ENCODE measurements at places on chromosomes 7 and 10.

- DNase-seq: no peak
Observed at GRCh38 chr7:48617993-48618392, 306.4 kb upstream of the CDC14C start.

- DNase-seq: no peak
Observed at GRCh38 chr7:2845034-2845592, 1.0 kb upstream of the GNA12 start.

DNA sequence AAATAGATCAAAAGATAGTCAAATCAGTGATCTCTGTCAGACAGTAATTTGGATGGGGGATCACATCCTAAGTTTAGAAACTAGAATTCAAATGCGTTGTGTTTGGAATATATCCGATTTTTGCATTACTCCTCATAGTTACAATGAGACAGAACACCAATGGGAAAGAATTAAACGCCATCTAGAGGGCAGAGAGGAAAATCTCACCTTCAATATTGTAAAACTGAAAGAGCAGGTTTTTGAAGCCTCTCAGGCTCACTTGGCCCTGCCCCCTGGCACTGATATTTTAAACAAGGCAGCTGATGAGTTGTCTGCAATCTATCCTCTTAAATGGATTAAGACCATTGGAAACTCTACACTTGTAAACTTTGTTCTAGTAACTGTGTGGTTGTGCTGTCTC is 17.7 kb downstream of the FRG2B start:
- DNase-seq: no peak

DNA sequence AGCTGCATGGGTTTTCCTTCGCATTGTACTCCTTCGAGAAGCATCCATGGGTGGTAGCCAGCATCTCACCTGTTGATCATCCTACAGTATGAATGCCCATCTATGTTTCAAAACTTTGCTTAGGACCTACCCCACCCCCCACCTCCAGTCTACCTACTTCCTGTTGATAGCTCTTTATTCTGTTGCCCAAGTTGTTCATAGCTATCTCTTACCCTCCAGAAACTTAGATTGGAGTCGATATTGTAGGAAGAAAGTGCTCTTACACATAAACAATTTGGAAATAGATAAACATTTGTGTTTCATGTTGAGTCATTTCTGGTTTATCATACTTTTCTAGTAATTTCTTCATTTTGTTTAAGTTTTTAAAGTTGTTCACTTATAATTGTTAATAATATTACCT is 90.1 kb downstream of the FAS start:
- no peak for DNase-seq

GRCh38 chr10:92080244-92080643 is 156.7 kb downstream of the BTAF1 start:
- no peak for DNase-seq

DNA sequence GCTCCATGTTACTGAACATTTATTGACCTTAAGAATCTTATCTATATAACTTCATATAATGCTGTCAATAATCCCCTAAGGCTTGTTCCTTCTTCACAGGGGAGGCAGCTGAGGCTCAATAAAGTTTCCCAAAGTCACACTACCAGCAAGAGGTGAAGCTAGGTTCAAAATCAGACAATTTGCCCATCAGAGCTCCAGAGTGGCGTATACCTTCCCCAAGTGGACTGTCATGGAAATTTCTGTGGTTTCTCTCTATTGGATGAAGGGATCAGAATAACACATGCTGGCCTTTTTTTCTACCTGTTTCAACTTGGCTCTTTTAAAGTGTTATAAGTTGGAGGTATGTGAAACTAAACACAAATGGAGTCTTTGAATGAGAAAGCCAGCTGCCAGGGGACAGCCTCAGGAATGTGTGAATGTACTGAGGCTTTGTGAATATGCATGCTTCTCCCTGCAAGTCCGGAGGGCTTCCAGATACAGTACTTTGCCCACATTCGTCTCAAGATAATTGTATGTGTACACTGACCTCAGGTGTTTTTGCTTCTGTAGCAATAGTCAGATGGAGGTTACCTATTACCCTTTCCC is 656.3 kb upstream of the CELF2 start:
- no peak for DNase-seq

DNA sequence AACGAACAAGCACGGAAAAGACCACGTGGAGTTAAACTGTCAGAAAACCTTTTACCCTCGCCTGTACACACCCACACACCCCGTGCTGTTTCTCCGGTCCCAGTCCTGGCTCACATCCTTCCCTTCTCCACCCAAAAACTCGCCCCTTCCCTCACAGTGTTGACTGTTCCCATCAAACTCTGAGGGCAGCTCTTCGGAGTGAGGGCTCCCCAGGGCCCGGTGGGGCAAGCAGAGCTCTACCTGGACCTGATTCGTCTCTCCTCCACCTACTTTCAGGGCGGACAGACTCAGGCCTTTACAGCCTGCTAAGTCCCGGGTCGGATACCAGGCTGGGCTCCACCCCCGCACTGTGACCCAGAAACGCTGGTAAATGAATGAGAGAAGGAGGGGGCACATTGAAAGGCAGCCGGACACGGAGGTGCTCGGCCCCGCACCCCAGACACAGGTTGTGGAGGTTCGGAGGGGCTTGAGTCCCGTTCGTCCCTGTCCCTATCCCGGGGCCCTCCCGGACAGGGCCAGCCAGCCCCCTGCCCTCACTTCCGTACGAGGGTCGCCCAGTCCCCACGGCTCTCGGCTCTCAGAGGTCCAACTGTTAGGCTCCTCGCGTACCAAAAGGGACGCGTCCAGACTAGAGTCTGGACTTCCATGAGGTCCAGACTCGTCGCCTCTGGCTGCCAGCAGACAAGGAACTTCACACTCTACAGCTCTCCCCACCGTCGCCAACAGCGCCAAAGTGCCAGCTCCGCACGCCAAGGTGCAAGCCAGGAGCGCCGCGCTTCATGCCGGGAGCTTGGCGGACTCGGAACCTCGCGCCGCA is 31.7 kb upstream of the ASL start:
- DNase-seq: no peak

- no peak for DNase-seq
Observed at GRCh38 chr7:21261627-21262594, 166.0 kb upstream of the SP4 start.

- DNase-seq: no peak
Observed at GRCh38 chr7:127858915-127859189, 172.4 kb downstream of the LRRC4 start.

GRCh38 chr7:36507475-36508440 is 118.1 kb downstream of the ANLN start:
- no peak for DNase-seq

DNA sequence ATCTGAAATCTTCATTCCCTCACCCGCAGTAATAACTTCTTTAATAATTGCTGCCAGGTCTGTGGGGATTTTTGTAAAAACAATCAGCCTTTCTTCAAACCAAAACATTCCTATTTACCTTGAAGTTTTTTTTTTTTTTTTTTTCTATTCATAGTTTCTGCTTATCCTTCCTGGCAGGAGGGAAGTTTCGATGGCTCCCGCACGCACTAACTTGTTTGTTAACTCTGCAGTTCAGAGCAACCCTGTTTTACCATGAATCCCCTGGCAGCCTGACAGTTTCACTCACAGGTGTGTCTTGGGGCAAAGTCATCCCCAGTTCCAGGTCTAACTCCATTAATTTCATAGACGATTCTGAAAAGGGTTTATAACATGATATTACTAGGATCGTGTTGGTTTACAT is 149.3 kb downstream of the KLF6 start:
- DNase-seq: no peak

DNA sequence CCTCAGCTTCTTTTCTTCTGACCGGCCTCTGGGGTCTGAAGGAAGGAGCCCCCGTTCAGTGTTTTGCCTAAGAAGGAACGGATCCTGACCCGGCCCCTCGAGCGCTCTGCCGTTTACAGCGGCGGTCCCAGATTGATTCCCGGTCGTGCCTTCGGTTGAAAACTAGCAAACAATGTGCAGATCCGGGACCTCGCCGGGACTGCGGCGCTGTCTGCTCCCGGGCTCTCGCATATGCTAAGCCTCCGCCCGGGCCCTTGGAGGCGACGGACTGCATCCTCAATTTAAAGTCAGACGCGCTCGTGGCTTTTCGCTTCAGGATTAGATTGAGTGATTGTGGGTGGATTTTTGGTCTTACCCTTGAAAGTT is 559 bp downstream of the DBF4 start:
- DNase-seq: no peak

DNA sequence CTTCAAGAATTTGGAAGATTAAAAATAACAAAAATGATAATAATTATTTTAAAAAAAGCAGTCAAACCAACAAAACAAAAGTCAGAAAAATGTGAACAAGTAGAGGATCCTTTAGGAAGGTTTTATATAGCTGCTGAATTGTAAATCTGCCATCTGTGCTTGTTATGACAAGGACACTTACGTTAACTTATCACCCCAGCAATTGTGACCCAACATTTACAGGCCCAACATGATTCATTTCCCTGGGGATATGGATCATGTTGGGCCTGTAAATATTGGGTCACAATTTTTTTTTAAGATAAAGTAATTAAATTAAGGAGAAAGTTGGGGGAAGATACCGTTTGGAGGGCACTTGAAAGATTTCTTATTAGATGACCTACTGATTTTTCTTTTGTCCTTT is 261.4 kb upstream of the HABP2 start:
- no peak for DNase-seq

- DNase-seq: no peak
Observed at GRCh38 chr10:102758240-102758932, 14.6 kb downstream of the WBP1L start.

DNA sequence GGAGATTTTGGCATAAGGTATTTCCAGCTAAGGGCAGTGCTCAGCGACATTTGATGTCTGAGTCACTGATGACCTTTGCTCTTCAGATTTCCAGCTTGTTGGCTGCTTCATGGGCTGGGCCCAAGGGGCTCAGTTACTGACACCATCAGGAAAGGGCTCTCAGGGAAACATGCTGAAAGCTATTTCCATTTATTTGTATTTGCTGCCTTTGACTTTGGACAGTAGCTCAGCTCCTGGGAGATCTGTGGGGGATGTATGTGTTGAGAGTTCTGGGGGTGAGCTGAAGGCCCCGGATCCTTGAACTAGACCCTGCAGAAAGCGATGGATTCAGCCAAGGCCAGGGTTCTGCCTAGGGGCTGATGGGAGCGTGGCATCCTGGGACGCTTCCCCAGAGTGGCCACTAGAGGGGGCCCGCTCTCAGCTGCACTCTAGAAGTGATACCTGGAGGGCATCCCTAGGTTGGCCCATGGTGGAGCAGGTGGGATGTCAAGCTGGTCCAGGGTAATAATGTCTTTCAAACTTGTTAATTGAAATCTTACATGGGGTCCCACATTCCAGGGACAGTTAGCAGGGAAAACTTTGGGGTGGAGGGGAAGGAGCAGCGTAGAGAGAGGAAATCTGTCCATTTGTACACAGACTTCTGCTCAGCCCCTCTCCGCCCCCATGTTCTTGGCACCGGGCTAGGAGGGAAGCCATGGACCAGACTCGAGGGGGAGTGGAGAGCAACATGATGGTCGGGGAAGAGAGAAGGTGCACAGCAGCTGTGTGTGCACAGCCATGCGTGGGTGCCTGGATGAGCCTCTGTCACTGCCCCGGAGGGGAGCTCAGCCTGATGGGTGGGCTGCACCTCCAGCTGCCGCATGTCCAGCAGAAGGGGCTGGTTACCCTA is 3.0 kb upstream of the BTBD16 start:
- no peak for DNase-seq

DNA sequence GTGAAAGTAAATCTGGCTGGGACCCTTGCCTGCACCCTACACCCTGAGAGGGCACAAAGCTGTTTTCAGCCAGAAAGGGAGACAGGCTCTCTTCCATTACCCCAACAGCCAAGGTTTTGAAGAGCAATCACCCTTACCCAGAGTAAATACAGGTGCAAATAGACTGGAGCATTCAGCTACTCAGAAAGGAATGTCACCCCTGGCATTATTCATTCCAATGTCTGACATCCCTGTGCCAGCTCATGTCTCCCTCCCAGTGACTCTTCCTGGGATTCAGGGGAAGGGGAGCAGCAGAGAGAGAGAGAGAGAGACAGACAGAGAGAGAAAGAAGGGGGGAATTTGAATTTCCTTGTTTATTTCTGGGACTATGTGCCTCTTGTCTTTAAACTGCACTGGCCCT is 611.8 kb downstream of the SORCS3 start:
- no peak for DNase-seq

DNA sequence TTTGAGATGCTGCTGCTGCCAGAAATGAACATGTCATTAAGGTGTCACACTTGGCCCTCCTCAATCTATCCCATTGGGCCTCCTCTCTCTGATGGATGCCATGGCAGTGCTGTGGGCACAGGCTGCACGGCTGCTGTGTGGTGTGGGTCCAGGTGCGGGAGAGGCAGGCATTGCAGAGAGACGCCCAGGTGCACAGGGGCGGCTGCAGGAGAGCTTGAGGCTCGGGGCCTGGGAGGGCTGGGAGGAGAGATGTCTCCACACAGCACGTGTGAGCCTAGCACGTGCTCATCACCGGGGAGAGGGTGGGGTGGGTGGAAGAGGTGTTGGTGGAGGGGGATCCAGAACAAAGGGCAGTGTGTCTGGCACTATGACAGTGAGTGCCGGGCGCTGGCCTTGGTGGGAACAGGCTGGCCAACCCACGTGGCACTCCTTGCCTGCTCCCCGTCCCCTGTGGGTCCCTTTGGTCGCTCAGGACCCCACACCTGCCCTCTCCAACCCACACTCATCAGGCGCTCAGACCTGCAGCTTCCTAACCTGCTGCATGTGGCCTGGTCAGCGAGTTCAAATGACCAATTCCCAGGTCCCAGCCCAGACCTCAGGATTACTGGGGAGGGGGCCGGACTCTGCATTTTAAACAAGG is 39.9 kb upstream of the BNIP3 start:
- DNase-seq: no peak

DNA sequence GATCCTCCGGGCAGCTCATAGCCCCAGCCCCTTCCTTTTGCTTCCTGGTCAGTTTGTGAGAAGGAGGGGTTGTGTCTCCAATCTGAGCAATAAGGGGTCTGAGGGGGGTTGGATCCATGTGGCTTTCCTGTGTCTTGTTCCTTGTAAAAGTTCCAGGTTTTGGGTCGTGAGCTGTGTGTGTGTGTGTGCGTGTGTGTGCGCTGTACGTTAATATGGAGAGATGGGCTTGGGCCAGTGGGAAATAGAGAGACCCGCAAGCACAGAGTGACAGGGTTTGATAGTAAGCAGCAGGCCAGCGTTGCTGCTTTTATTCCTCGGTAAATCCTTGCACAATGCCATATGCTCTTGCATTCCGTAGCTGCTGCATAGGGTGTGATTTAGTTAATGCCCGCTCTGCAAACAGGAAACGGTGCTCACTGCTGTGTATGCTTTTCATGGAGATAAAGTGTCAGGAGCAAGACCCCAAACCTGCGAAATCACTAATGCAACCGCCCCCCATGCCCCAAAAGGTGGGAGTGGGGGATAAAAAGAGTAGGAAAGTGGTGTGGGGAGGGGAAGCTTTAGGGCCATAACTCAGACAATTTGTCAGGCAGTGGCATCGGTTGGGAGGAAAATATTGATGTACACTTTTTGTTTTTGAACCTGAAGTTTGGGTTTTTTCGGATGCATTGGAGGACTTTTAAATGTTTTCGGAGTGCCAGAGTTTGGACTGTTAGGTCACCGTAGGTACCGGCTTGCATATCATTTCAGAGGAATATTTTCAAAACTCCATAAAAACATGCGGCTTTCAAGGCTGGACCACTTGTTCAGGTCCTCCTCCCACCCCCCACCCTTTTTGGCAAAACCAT is 108.7 kb downstream of the TCF7L2 start:
- no peak for DNase-seq

Measured in cortex of kidney (tissue), 1 donor.